ENCODE measurements at places on chromosomes 6 and 20. TPM values are rescaled to one million over a fixed set of nuclear protein-coding genes. Genes with fewer than 3 reads are reported as not detected.

DNA sequence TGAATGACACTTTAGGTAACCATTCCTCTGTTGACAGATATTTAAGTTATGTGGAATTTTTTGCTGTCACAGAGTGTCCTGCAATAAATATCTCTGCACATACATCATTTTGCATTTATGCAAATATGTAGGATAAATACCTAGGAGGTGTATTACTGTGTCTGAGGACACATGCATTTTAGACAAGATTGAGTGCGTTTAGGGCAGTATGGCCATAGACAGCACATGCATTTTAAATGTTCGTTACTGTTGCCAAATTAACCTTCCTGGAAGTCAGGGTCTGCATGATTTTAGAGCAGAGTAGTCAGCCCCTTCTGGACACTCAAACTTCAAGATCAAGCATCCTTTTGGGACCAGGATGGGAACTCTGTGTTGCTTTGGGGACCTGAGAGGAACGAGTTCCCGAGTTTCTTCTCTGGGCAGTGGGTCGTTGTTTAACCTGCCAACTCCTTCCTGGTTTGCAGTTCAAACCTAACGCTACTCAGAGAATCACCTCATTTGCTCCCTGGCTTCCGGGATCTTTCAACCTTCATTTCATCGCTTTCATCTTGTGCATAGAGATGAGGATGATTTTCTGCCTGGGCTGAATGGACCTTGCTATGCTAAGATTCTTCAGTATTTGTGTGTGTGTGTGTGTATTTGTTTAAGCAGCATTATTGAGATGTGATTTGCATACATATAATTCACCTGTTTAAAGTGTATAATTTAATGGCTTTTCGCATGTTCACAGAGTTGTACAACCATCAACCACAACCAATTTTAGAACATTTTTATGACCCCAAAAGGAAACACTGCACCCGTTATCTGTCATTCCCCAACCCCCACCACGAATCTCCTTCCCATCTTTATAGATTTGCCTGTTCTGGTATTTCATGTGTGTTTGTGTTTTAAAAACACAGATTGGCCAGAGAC, 9.8 kb downstream of the BCAS4 start:
- H3K27me3 ChIP-seq, result no peaks in the 10 kb centered on the region
- peak overlapping the region; percentile 86 for H3K27ac ChIP-seq
- DNase-seq, result no peak
- H3K36me3 ChIP-seq, result no peaks in the 10 kb centered on the region

DNA sequence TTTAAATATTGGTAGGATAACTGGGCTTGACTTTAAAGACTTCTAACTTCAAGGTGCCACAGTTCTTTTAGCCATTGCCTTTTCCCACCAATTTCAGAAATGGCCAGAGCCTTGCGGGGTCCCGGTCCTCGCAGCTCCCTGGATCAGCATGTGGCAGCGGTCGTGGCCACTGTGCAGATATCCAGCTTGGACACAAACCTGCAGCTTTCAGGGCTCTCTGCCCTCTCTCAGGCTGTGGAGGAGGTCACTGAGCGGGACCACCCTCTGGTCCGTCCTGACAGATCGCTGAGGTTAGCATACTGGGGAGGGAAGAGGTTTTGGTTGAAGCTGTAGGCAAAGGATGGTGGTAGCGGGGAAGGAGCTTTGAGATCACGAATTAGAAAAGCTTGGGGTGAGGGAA, 6.4 kb downstream of the CUL9 start:
- no peak overlapping the region for H3K4me3 ChIP-seq
- no peaks in the 10 kb centered on the region for H3K27me3 ChIP-seq
- H3K27ac ChIP-seq, result no peak overlapping the region
- peaks cover 36% of the 10 kb centered on the region for H3K4me1 ChIP-seq
- peaks cover 17% of the 10 kb centered on the region for H3K36me3 ChIP-seq
- no peak for DNase-seq

DNA sequence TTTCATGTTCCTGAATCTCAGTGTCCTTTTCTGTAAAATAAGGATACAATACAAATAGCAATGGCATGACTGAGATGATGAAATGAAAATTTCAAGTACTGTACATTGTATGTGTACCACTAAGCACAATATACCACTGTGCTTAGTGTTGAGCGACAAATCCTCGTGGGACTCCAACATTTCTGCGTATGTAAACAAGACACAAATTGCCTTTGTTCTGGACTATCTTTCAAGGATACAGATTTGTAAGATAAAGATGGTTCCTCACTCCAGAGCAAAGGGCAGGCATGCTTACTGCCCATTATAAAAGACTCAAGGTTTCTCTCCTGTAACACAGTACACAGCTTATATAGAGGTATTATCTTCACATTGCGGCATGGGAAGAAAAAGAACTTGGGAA, 6.0 kb downstream of the RARS2 start:
- peaks cover 32% of the 10 kb centered on the region for H3K4me1 ChIP-seq
- H3K36me3 ChIP-seq, result peaks cover 11% of the 10 kb centered on the region
- no peak for DNase-seq
- H3K27ac ChIP-seq, result no peak overlapping the region
- no peak overlapping the region for H3K4me3 ChIP-seq

GRCh38 chr6:144036064-144036834, 28.2 kb upstream of the PLAGL1 start:
- no peak for DNase-seq
- peak overlapping the region; percentile 21 for H3K27ac ChIP-seq
- no peaks in the 10 kb centered on the region for H3K27me3 ChIP-seq
- H3K36me3 ChIP-seq, result no peaks in the 10 kb centered on the region
- peak overlapping the region; percentile 69 for H3K4me3 ChIP-seq

GRCh38 chr6:129481706-129482105, 228.3 kb downstream of the ARHGAP18 start:
- H3K36me3 ChIP-seq, result peaks cover 2% of the 10 kb centered on the region
- H3K4me3 ChIP-seq, result no peak overlapping the region
- H3K27me3 ChIP-seq, result no peaks in the 10 kb centered on the region
- DNase-seq, result no peak

- H3K27me3 ChIP-seq, result peaks cover 13% of the 10 kb centered on the region
- H3K27ac ChIP-seq, result peak overlapping the region; percentile 96
- H3K4me1 ChIP-seq, result peaks cover 24% of the 10 kb centered on the region
- no peak for DNase-seq
- peak overlapping the region; percentile 89 for H3K4me3 ChIP-seq
These were observed 142.8 kb downstream of the DLL1 start for GRCh38 chr6:170147832-170148708.

The LPA gene
- total RNA-seq, result not detected

The EFCAB8 gene
- total RNA-seq, result 0.32 TPM

The PRICKLE4 gene
- total RNA-seq, result not detected

The PDYN gene
- total RNA-seq, result not detected

The GHRH gene
- total RNA-seq, result not detected

The DLL1 gene
- total RNA-seq, result 1.3 TPM

The FAM210B gene
- total RNA-seq, result 15.9 TPM

The MLN gene
- not detected for total RNA-seq

The TP53TG5 gene
- total RNA-seq, result not detected
